ENCODE measurements at places on chromosomes 6 and 20.

DNA sequence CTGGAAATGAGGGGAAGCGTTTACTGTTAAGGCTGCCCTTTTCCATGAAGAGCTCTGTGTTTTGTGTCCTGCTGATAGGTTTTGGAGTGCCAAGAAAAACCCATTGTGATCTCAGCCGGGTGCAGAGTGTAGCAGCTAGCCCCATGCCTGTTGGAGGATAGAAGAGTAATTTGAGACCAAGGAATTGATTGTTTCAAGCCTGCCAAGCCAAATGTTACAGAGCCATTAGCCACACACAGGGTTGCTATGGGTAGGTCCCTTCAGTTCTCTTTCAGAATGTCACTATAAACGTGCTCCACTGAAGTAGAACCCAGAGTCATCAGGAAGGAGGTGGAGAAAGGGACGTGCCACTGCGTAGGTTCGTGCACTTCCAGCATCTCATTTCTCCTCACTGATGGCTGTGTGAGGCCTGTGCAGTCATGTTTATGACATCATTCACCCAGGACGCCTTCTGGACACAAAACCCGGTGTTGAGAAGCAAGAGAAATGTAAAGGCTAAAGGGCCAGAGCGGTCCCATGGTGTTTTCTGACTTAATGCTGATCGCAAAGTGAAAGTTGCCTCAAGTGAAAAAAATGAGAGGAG is 6.6 kb downstream of the GMPR start:
- DNase-seq, result no peak

DNA sequence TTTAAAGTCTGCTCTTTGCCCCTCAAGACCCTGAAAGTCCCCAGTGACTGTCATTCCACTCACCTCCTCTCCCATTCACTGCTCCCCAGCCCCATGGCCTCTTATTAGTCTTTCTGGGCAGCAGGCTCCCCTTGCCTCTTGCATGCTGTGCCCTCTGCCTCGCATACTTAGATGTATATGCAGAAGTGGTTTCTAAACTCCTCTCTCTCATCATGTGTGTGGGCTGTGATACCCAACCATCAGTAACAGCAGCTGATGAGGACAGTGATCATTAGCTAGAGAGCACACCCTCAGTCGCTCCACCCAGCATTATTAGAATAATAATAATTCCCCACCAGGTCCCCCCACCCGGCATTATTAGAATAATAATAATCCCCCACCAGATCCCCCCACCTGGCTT is 14.5 kb downstream of the PKIG start:
- no peak for DNase-seq

DNA sequence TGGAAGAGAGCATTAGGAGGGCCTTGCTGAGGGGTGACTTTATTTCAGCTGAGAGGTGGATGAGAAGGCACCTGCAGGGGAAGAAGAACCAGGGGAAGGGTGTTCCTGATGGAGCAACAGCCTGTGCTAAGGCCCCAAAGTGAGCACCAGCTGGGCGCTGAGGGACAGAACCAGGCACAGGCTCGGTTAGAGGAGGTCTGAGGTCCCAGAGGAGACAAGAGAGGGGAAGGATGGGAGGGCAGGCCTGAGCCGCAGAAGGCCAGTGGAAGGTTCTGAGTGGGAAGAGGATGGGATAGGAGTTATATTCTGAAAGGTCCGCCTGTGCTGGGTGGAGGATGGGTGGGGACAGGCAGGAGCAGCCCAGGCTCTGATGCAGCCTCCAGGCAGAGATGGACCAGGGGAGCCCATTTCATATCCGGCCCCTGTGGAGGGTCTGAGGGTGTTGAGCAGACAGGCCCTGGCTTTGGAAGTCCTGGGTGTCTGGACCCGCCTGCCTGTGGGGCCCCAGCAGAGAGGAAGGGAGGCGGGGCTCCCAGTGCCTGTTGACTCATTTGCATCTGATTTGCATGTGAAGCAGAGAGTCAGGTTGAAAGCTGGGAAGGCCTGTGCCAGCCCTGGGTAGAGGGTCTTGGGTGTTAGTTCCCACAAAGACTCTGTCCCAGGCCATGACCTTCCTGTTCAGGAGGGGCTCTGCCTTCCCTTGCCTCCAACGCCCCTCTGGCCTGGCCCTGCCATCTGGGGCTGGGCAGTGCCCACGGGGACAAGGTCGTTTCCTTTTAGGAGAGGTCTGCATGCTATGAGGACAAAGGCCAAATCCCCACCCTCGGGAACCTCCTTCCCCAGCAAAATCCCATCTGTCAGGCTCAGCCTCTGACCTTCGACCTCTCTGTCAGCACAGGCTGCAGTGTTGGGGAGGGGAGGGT is 10.6 kb upstream of the FAM110A start:
- no peak for DNase-seq

DNA sequence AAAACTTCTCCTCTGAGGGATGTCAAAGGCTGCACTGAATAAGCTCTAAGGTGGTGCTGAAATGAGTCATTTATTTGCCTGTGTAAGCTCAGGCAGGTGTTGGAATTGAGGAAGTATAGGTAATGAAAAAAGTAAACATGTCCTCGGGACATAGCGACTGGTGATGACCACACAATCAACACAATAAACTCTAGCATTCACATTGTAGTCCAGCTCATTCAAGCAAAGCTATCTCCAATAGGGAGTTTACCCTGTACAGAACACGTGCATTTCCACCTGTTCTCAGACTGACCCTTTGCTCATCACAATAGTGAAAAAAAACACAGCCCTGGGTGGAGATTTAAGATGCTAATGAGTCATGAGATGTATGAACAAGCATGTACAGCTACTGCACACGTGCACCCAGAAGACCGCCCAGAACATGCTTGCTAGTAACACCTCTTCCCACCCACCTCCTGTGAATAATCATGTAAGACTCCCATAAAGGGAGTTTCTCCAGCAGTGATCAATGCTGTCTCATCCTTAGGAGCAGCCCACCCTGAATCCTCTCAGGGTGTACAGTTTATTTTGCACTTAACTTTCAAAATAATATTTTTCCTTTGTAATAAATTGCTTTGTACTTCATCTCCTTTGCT is 33.0 kb upstream of the POU5F1 start:
- no peak for DNase-seq

DNA sequence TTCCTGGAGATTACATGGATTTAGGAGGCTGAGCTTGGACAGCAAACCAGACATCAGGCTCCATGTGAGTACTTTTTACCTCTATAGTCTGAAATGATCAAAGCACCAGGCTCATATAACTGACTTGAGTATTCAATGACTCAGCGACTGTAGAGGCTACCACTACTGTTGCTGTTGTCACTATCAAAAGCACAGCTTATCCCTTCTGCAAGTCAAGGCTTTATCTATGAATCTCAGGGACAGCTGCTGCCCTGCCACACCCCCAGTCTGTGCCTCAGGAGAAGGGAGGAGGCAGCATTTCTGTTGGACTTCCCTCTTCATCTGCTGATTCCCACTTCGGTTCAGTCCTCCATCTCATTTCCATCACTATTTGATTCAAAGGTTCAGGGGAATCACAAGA is 80.5 kb upstream of the CNR1 start:
- no peak for DNase-seq

DNA sequence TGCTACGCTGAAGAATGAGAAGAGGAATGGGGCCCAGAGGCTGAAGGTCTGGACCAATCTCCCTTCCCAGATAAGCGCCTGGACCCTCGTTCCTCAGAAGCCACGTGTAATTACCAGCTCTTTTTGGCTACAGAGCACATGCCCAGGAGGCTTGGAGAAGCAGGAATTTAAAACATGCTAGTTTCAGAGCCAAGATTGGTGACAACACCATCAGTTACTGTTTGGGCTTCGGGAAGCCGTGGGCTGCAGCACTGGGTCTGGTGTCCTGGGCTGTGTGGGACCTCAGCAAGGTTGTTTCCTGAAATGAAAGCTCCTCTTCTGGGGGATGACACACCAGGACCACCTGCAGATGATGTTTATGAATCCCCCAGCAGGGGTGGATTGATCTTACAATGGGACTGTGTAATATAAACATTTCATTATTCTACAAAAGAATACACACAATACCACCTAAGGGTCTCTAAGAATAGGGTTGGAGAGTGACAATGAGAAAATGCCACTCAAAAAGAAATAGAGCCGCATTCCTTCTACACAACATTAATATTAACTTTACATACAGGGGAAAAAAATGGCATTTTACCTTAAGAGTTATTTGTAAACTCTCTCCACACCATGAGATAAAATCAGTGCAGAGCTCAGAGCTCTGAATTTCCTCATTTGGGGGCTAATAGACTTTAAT is 207.8 kb upstream of the FOXQ1 start:
- no peak for DNase-seq

DNA sequence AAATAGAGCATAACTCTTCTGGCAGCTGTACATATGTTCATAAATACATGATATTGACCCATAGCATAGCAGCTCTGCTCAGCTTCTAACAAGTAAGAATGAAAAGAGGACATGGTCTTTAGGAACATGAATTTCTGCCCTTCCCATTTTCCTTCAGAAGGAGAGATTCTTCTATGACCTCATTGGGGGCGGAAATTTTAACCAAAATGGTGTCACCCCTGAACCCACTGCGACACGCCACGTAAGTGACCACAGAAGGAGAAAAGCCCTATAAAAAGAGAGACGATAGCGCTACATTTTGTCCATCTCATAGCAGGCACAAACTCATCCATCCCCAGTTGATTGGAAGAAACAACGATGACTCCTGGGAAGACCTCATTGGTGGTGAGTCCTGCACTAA is at the start of gene IL17A:
Gene IL17A (plus strand): TSS at position 301 of the 400 bp plus-strand sequence. CDS start 57 bp downstream, at position 358.
- no peak for DNase-seq

- no peak for DNase-seq
Observed at GRCh38 chr6:156390621-156391020, 386.6 kb upstream of the ARID1B start.

GRCh38 chr6:11761744-11762620 is 16.6 kb downstream of the ADTRP start:
- no peak for DNase-seq

DNA sequence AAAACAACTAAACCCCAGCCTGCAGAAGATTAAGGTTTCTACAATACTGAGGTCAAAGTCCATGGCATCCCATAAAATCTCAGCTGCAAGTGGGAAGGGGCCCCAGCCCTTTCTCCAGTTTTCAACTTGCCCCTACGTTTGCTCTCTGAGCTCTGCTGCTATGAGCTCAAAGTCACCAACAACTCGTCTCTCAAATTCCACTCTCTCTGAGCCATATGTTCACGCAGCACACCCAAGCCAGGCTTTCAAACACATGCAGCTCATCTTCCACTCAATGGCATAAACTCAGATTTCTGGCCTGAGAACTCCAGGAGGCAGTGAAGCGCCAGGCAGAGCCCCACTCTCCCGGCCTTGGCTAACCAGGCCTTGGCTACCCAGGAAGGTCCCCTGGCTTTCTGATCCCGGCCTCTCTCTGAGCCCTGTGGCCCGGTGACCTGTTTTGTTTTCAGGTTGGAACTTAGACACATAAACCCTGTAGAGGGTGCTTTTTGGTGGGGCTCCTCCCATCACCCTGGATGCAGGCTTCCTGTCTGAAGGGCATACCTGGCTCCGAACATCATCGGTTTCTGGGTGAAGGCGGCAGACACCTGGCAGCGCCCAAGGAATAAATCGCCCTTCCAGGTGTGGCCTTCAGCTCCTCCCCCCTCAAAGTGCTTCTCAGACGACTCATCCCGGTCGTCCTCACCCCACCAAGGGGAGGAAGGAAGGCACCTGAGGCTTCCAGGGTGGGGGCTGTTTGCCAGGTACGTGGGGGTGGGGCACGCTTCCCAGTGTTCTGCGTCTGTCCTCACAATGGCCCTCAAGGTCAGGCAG is 12.4 kb downstream of the SLC22A23 start:
- no peak for DNase-seq

- DNase-seq, result peak; percentile 4
Observed at GRCh38 chr20:63499338-63499969, 571 bp upstream of the EEF1A2 start.

DNA sequence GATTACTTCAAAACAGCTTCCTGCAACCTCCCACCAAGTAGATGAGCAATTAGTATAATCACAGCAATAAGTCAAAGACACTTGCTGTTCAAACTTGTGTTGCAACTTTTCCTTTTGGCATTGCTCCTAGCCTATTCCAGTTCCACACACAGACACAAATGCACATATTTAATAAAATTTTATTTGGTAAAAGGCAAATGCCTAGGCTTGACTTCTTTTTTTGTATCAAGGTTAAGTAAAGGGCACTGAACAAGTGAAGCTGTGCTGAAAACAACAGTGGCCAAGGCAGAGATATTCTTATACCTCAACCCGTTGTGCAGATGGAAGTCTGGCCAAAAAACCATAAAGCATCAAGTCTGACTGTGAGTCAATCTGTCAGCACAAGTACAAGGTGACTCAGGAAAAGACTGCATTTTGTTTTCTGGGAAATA is 708.4 kb upstream of the CITED2 start:
- no peak for DNase-seq

DNA sequence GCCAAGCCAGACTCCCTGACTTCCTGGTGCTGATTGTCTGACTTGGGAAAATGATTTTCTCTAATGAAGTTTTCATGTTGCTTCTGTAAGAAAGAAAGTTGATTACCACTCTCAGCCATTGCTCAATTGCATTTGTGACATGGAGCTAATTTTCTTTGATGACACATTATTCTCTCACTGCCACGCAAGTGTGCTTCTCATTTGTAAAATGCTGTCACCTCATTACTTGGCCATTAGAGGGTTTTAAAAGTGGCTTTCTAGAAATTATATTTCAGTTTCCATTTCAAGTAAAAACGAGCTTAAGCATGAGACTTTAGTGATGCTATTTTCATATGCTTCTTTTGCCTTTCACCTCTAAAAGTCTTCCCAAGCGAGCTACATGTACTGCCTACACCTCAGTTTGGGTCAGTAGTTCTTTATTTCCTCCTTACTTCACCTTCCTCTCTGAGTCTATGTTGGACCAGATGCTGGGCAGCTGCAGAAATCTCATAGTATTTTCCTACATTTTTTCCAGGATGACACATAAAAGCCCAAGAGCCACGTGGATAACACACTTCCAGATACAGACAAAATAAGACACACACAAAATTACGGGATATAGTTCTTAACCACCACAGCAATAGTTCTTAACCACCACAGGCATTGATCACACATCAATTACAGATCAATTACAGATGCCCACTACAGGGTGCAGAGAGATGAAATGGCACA is 6.3 kb upstream of the FAM210B start:
- no peak for DNase-seq

- DNase-seq, result no peak
Observed at GRCh38 chr20:5806457-5807263, 56.5 kb downstream of the SHLD1 start.

DNA sequence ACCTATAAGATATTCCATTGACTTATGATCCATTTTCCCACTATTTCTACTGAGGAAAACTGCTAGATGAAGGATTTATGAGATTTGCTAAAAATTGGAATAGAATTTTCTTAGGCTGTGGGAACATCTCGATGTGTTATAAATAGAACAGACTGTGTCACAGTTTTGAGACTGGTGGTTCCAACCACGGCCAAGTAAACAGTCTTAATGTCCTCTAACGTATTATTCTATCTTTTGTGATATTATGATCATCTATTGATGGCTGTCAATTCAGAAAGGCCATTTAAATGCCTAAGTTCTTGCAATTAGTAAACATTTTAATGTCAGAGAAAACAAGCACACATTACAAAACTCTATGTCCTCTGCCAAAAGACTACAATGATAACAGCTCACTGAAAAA is 71.5 kb upstream of the PLN start:
- DNase-seq, result no peak

Measured in CD8-positive, alpha-beta T cell (primary cell).